CD8-positive, alpha-beta memory T cell (primary cell): ENCODE measurements at places on chromosomes 16 and 17. TPM values are rescaled to one million over a fixed set of nuclear protein-coding genes. Genes with fewer than 3 reads are reported as not detected.

EPX gene
- not detected for total RNA-seq

SNAI3 gene
- 2.8 TPM for total RNA-seq

COIL gene
- total RNA-seq, result 23.5 TPM

KRT33A gene
- not detected for total RNA-seq

RAMP2 gene
- not detected for total RNA-seq

SLC16A6 gene
- total RNA-seq, result 9.4 TPM

CA7 gene
- not detected for total RNA-seq

TSPAN10 gene
- 0.31 TPM for total RNA-seq

SSH2 gene
- total RNA-seq, result 28.1 TPM

GAS2L2 gene
- total RNA-seq, result 0.07 TPM

NLK gene
- 12.8 TPM for total RNA-seq

HOXB8 gene
- not detected for total RNA-seq

GPR142 gene
- total RNA-seq, result not detected
